ENCODE measurements at places on chromosomes 4 and X.
A peak's percentile ranks its signal among the peaks of the same experiment; 100 is the strongest.

DNA sequence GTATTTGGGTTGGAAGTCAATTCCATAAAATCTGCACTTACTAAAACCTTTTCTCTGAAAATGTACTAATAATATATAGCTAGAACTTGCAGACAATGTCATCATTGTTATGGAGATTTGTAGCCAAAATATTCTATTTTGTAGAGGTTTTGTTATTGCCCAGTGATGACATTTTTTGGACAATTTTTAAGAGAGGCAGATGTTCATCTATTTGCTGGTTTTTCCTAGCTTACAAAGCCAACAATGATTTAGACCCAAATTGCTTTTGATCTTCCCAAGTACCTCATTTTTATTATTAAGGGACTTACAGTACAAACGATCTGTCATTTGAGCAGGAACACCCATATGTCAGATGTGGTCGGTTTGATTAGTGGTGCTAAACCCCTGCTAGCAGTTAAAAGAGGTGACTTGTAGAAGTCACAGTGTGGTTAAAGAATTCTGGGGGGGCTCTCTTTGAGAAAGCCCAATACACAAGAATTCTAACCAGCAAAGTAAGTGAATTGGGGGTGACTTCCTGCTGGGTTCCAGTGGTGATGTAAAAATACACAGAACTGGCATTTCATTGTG is 136.2 kb downstream of the KIT start:
- no peak for DNase-seq

DNA sequence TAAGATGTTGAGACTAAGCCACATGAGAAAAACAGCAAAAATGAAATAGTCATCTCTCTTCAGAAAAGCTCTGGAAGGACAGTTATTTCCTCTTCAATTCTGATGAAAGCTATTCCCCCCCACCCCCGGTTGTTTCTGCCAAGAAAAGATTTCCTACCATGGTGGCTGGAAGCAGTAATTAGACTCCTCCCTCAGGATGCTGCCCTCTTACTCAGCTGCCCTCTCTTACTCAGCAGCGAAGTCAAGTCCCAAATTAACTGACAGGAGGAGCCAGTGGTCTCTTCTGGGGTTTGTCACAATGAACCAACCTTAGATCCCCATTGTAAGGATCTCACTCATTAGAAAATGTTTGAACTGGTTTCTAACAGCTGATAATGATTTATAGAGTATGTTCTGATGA is 38.0 kb downstream of the GPM6B start:
- DNase-seq: no peak

GRCh38 chrX:124910611-124911010 is 409.1 kb upstream of the TEX13C start:
- no peak for DNase-seq

GRCh38 chrX:136736690-136737089 is 44.0 kb downstream of the ARHGEF6 start:
- no peak for DNase-seq

DNA sequence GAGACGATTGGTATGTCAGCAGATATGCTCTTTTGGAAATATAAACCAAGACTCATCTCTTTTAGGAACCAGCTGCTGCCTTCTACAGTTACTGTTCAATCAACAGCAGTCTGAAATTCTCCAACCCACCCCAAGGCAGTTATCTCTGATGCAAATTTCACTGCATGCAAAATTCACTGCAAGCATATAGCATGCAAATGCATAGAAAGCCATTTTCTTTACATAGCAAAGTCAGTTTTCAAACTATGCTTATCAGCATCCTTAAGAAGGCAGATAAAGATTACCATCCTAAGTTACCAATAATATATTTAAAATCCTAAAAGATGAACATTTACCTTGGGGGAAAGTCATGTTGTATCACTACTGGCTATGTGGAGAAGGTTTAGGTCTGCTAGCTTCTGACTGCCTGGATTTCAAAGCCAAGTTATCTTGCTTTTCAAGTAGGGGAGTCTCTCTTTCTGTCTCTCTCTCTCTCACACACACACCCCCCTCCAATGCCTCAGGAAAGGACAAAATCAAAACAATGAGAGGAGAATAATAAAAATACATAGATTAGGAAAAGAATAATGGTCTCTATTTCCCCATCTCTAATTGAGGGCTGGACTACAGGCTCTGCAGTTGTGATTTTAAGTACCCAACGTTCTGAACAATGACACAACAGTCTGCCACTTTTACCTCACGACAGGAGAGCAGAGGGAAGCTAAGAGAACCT is 1.5 kb downstream of the NMU start:
- peak; percentile 48 for DNase-seq

DNA sequence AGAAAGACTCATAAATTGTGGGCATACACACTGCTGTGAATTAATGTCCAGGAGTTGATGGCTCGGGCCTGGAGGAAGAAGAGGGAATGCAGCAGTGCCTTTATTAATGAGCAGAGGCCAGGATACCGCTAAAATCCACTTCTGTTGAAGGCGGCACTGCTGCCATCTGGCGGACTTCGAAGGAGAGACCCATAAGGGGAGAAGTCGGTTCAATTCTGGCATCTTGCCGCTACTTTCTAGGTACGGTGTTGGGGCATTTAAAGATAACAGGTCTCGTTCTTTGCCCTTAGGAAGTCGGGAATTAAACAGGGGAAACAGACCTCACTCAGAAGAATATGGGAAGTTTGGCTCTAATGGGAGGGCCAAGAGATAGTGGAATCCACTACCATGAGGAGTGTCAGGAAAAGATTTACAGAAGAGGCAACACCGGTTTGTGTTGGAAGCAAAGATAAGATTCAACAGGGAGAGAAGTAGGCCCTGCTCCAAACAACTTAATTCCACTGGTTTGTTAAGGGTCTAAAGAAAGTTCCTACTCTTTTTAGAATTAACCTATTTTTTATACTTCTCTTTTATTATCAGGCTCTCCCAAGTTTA is 133.6 kb upstream of the GIMD1 start:
- peak; percentile 77 for DNase-seq

- no peak for DNase-seq
Measured at GRCh38 chr4:146638333-146638785, 334 bp upstream of the POU4F2 start.

GRCh38 chrX:65574356-65574755 is 39.8 kb upstream of the LAS1L start:
- no peak for DNase-seq

- DNase-seq: no peak
Measured at GRCh38 chr4:140346136-140346535, 27.3 kb upstream of the SCOC start.

DNA sequence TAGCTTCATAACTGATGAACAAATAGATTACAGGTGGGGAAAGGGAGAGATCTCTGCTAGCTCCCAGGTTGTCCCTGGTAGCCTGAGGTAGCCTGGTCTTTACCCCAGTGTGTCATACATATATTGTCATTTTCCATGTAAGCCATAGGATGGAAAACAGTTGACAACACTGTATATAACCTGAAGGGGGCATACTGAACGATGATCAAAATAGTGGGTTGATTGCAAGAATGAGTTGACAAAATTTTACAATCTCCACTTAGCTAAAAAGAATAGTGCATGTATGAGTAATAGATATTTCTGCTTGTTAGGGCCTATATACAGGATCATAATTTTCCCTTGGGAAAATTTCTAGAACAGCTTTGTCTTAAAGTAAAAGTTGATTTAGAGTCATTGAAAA is 304.1 kb upstream of the HAND2 start:
- peak; percentile 73 for DNase-seq

GRCh38 chrX:43961699-43962098 is 11.5 kb downstream of the NDP start:
- DNase-seq: peak; percentile 48

DNA sequence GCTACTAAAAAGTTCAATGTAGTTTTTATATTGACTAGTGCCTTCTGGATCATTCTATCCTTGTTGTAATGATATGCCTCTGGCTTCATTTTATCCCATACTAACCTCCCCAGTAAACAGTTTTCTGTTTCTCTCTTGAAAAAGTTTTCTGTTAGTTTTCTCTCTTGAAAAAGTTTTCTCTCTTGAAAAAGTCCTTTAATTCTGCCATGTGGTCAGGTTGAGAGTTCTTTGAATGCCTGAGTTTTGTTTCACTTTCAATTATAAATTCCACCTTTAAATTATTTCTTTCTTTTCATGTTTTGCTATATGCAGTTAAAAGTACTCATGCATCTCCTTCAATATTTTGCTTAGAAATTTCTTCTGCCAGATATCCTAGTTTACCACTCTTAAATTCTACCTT is 1139.6 kb downstream of the STPG2 start:
- peak; percentile 46 for DNase-seq

GRCh38 chrX:41596596-41596995 is 92.2 kb upstream of the GPR34 start:
- DNase-seq: no peak

DNA sequence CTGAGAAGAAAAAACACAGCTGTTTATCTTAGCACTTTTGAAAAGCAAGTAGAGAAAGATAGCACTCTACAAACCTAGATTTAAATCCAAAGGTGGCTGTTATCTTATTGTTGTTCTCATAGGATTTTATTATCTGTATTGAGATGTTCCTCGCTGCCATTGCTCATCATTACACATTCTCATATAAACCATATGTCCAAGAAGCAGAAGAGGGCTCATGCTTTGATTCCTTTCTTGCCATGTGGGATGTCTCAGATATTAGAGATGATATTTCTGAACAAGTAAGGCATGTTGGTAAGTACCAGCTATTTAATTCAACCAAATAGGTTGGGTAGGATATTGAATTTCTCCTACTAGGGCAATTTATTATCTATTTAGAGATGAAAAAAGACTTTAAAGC is 16.4 kb downstream of the TMEM184C start:
- DNase-seq: no peak

DNA sequence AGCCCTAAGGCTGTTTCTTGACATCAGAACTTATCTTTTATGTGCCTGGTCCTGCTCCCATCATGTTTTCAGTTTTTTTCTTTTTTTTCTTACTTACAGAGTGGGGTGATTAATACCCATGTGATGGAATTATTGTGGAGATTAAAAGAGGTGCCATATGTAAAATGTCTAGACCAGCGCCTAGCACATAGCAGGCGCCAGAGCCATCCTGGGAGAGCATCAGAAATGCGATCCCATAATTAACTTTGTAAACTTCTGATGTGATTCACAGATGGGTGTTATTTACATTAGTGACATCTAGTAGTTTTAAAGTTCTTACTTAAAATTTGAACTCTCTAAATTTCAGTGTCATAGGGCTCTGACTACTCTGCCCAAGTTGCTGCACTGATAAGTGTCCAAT is 66.2 kb upstream of the PGRMC2 start:
- DNase-seq: no peak

DNA sequence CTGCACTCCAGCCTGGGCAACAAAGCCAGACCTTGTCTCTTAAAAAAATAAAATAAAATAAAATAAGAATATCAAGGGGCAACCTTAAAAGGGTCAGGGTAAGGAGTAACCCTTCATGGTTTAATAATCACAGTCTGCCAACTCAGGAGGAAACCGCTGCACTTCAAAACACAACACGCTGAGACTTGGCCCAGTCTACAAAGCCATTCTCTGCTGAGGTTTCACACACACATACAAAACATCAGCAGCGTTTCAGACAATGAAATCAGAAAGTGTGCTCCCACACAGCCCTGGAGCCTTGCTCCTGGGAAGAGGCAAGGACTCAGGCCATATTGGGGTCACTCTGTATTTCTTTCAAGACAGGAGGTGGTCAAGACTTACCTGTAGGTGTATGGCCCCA is 18.3 kb downstream of the SCARB2 start:
- DNase-seq: no peak

- DNase-seq: no peak
Measured at GRCh38 chrX:63922221-63922620, 137.2 kb upstream of the ARHGEF9 start.

- DNase-seq: peak; percentile 94
Measured at GRCh38 chr4:172683021-172683420, 485.6 kb upstream of the GALNT7 start.

- no peak for DNase-seq
Measured at GRCh38 chrX:13934731-13935130, 95.0 kb downstream of the GEMIN8 start.

DNA sequence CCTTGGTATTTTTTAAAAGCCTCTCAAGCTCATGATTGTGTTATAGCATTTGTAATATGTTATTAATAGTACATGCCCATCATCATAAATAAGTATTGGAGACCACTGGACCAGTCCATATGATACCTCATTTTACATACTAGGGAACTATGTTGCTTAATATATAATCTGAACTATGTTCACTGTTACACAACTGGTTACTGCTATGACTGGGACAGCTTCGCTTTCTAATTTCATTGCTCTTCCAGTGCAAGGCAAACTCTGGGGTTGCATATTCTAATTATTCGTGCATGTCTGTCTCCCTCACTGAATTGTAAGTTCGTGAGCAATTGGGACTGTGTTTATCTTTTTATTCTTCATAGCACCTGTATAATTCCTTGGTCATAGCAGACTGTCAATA is 330.5 kb downstream of the RAPGEF2 start:
- DNase-seq: no peak

GRCh38 chr4:77613267-77613666 is 7.6 kb downstream of the CXCL13 start:
- no peak for DNase-seq

DNA sequence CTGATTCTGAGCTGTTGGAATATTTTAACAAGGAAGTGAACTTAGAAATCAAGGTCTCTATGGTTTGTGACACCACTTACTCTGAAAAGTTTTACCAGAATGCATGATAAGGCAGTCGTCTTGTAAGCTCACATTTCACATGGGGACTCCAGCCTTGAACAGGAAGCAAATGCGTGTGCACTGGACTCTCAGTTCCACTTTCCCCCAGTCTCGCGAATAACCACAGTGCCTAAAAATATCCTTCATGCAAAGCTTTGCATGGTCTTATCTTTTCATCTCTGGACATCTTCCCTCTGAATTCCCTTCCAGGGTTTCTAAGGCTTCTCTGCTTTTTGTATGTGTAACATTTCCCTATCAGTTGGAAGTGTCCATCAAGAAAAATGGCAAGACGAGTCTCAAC is 581.8 kb downstream of the NLGN4X start:
- peak; percentile 1 for DNase-seq

DNA sequence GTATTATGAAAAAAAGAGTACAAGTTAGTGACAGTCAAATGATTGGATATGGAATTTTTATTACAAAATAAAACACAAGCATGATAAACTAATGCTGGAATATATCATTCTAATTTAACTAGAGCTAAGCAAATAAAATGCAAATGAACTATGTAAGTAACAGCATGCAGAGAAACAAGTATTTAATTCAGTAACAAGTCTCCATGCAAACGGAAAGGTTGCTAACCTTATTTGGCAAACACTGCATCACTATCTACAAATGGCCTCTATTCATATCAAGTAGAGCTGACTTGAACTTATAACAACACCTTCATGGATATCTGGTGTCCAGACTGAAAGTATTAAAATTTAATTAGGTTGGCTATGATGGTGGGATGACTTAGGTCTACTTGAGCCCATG is 15.4 kb downstream of the PPM1K start:
- no peak for DNase-seq

Measured in OCI-M1 (cell line).